ENCODE measurements at places on chromosomes 2 and 18.
A peak's percentile ranks its signal among the peaks of the same experiment; 100 is the strongest.

DNA sequence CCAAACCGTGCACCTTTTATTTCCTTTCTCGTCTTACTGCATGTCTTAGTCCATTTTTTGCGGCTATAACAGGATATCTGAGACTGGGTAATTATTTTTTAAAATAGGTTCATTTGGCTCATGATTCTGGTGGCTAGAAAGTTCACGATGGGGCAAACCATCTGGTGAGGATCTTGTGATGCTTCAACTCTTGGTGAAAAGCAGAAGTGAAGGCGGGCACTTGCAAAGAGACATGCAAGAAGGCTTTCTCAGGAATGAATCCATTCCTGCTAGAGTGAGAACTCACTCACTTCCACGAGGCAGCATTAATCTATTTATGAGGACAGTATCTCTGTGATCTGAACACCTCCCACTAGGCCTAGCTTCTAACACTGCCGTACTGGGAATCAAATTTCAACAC is 327.1 kb upstream of the RBMS1 start:
- no peak for DNase-seq

DNA sequence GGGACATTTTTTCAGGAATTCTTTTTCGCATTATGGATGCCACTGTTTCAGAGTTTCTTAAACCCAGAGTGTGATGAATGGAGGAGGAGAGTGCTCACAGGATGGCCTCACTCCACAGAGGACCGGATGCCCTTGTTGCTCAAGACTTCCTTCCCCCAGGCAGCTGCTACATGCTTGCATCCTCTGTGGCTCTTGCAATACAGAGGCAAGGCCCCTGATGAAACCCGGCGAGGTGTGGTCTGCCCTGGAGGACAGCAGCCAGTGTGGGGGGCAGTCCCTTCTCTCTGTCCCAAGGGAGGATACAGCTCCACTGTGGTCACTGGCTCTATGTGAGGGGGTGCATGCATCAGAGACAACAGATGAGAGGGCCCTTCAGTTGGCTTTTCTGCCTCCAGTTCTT is 109.6 kb downstream of the SH3RF3 start:
- DNase-seq = peak; percentile 64

DNA sequence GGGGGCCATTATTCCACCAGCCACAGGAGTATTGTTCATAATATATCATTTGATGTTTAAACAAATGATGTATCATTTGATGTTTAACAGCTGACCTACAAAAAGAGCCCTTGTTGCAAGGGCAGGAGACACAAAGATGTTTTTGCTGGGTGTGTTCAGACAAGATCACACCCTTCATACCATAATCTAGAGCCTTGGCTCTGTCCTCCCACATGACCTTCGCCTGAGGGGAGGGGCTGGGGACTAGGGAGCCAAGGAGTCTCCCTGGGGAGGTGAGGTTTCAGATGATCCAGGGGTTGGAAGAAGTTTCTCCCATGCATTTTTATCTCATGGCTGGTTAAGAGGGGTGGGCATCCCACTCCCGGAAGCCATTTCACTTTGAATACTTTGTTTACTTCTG is 33.5 kb downstream of the CDC42EP3 start:
- DNase-seq = no peak

GRCh38 chr2:228701506-228701905 is 520.0 kb upstream of the SPHKAP start:
- DNase-seq = no peak

DNA sequence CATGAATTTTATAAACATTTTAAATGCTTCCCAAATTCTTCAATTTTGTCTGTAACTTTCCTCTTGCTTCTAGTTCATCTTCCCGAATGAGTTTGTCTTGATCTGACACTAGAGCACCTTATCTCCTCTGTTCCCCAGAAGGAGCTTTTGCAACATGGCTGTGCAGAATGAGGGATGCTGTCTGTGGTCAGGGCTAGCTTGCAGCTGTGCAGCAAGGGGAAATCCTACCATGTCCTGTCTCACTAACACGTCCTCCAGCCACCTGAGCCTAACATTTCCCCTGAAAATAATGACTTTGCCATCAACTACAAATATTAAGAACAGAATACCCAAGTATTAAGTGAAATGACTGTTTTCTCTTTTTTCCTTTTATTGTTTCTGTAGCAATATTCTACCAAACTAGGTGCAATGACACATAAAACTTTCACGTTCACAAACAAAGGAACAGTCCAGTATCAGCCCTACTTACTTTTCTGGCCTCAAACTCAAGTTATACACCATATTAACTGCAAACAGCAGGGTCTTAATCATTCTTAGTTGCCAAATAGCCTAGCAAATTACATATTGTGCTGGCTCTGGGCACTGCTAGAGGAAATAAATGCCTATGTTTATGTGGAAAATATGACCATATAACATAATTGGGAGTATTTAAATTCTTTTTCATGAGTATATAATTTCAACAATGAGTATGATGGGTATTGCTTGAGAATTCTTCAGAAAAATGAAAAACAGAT is 423.3 kb downstream of the CMPK2 start:
- DNase-seq = no peak

- no peak for DNase-seq
Observed at GRCh38 chr2:43452318-43452731, 143.5 kb downstream of the THADA start.

DNA sequence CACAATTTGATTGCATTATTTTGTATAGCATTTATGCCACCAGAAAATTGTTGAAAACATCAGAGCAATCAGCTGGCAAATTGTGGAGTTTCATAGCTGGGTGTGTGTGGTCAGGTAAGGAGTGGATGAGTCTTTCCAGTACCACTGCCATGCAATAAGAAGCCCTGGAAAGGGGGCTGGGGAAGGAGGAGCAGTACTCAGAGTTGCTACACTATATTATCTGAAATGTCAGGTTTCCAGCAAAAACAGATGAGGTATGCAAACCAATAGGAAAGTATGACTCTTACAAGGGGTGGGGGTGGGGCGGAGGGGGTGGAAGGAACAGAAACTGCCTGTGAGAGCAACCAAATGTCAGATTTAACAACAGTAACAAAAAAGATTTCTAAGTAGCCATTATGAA is 112.2 kb downstream of the SOS1 start:
- DNase-seq = no peak

DNA sequence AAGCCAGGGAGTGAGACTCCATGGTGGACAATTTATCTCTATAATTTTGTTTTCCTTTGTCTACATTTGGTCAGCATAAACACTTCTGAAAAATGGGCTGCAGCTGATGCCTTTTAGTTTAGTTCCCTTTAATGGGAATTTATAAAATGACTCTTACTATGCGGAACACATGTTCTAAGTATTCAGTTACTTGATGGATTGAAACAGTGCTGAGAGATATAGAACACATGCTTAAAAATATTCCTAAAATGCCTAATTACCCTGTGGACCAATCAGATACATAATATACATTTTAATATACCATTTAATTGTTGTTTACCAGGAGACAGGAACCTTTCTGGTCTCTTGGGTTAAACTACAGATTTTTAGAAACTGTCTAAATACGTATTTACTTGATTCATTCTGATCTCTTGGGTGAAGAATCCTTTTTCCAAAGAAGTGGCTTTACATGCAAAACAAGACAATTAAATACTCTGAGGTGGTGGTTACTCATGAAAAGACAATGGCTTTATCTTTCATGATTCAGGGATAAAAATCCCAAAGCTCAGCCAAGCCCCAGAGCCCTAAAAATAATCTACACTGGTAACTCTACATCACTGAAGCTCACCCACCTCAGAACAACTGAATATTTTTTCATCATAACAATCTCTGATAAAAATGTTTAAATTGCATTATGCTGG is 128.1 kb upstream of the SERTAD2 start:
- DNase-seq = no peak

GRCh38 chr2:169110916-169111315 is 41.6 kb downstream of the DHRS9 start:
- DNase-seq = no peak

- DNase-seq = no peak
Observed at GRCh38 chr2:145957929-145958328, 1438.0 kb upstream of the ZEB2 start.

DNA sequence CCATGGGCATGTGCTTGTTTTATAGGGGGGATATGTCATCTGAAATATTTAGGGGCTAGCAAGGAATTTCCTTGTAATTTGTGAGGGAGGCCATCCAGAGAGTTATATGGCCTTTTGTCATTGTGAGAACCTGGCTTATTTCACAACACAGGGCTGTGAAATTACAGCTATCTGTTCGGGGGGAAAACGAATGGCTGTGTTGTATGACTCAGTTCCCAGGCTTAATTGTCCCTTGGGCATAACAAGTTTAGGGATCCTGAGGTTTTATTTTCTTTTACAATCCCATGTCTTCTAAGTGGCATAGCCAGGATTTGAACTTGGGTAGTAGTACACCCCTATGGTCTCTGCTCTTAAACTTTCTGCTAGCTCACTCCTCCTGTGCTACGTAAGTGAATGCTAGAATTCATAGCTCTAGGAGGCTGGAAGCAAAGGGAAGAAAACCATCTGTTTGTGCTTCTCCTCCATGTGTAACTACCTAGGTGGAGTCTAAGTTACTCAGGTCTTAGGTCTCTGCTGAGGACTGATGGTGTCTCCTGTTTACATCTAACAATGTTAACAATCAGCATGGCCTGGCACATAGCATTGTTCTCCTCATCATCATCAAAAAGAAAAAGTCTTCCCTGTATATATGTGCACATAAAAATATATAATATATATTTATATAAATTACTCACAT is 53.8 kb downstream of the SKA1 start:
- no peak for DNase-seq

DNA sequence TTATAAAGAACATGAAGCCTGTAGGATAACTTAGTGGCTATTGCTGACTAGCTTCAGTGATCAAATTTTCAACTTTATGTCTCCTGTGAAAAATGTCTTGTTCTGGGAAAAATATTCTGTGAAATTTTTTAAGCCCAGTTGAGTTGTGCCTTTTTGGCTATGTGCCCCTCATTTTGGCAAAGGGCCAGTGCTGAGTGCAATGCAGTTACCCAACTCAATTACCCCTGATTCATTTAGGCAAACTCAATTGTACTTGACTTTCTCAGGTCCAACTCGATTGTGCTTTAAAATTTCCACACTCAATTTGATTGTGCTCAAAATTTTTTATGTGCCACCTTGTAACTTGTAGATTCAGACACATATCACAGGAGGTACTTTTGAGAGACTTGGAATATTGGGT is 548.8 kb upstream of the NRP2 start:
- DNase-seq = no peak

GRCh38 chr2:104812286-104812685 is 41.6 kb upstream of the POU3F3 start:
- no peak for DNase-seq

DNA sequence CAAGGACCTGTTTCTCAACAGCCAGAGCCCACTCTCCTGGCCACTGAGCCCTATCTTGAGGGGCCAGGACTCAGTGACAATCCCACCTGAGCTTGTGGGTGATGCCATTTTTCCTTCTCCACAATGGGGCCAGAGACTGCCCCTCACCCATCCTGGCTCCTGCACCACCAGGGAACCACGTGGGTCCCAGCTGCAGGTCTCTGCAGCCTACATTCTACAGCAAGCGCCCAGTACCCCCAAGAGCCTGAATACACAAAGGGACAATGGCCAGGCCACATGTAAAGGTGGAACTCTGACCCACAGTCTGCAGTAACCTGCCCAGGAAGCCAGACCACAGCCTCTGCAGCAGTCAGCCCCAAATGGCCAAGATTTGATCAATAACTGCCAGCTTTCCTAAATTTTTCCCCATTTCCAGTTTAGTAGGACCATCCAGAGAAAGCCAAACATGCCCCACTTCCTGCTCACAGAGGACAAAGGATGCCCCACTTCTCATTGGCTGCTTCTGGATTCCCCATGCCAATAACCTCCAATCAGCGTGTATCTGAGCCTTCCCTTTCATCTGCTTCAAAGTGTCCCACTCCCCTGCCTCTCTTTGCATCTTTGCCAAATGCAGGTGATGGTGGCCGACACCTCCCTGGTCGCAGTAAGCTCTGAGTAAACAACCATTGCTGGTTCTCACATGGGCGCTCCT is 19.1 kb downstream of the HS1BP3 start:
- DNase-seq = no peak

DNA sequence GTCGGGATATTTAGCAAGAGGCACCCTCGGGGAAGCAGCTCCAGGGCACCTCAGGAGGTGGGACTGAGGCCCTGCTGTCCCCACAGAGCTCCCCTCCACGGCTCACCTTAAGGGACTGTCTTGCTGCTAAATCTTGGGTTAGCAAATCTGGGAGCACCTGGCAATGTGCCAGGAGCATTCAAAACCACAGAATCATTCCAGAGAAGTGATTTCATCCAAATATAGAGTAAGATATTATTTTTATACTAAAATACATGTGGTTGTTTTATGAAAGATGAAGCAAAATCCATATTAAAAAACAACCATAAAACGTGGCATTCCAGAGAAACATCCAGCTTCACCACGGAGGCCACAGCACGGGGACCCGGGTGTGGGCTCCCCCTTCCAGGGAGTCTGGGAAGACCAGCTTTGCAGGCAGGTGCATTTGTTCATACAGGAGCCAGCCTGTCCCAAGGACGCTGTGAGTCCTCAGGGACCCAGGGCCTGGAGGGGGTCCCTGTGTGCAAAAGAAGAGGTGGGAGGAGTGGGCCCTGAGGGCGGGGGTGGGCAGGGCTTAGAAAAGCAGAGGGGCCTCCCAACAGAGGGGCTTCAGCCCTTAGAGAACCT is 16.3 kb downstream of the HS1BP3 start:
- no peak for DNase-seq

- no peak for DNase-seq
Observed at GRCh38 chr2:157840568-157841156, 35.5 kb downstream of the ACVR1 start.

GRCh38 chr2:42246562-42246961 is 77.4 kb downstream of the EML4 start:
- no peak for DNase-seq

DNA sequence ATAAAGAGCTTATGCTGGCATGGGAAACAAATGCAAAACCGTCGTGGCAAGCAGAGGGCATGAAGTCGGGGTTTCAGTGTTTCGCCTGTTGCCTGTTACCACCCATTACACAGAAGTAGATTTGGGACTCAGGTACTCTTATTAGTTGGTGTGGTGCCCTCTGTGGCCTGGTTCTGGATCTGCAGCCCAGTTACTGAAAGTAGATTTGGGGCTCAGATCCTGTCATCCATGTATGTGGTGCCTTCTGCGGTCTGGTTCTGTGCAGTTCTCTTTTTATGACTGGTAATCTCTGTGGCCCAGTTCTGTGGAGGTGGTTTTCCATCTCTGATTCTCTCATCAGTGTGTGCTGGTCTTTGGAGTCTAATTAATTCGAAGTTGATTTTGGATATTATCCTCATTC is 45.2 kb downstream of the ADNP2 start:
- no peak for DNase-seq

- no peak for DNase-seq
Observed at GRCh38 chr2:199705538-199705937, 145.5 kb downstream of the FTCDNL1 start.
